ENCODE measurements at places on chromosomes 2 and 18.

DNA sequence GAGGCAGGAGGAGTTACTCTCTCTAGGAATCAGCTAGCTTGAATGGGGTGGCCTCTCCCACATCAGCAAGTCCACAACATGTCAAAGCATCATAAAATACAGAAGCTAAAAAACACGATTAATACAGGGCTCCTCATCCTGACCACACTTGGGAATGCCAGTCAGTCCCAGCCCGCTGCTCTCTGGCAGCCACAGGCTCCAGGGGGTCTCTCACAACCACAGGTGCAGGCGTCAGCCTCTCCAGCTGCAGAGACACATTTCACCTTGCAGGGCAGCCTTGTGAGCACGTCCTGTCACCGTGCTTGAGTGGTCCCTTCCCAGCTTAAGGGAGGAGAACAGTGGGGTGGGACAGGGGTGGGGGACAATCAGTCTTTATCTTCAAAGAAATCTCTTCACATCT lies 137.4 kb upstream of the SH3BP4 start:
- DNase-seq = no peak

DNA sequence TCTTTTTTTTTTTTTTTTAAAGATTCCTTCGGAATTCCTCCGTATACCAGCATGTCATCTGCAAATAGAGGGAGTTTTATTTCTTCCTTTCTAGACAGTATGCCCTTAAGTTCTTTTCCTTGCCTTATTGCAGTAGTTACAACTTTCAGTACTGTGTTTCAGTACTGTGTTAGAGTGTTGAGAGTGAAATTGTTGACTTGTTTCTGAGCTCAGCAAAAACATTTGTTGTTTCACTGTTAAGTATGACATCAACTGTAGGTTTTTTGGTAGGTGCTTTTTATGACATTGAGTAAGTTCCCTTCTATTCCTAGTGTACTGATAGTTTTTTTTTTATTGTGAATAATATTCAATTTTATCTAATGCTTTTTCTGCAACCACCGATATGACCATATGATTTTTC lies 43.9 kb downstream of the ACVR2A start:
- DNase-seq = no peak

DNA sequence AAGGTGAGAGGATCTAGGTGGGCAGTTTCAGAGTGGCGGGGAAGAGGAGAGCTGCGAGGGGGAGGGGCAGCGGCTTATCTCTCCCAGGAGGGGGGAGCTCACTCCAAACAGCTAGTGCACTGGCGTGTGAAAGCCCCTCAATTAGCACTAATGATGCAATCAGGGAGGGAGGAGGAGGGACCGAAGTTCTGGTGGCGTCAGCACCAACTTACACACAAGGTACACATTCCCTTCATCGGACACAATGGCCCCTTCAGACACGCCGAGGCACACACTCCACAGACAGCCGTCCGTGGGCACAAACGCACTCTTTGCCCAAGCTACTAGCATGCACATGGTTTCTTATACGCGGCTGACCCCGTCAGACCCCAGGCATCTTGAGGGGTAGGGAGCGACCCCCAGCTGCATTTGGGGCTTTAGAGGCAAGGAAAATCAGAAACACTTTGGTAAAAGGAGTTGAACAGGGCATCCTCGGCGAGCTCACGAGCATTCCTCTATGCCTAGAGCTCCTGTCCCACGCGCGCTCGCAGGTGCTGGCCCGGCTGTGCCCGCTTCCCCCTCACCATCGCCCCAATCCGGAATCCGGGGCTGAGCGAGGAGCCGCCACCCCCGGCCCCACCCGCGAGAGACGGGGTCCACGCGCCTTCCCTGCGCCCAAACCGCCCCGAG lies 868 bp upstream of the PKDCC start:
- DNase-seq = no peak

- no peak for DNase-seq
Measured at GRCh38 chr2:208827549-208828221, 421.1 kb downstream of the PTH2R start.

DNA sequence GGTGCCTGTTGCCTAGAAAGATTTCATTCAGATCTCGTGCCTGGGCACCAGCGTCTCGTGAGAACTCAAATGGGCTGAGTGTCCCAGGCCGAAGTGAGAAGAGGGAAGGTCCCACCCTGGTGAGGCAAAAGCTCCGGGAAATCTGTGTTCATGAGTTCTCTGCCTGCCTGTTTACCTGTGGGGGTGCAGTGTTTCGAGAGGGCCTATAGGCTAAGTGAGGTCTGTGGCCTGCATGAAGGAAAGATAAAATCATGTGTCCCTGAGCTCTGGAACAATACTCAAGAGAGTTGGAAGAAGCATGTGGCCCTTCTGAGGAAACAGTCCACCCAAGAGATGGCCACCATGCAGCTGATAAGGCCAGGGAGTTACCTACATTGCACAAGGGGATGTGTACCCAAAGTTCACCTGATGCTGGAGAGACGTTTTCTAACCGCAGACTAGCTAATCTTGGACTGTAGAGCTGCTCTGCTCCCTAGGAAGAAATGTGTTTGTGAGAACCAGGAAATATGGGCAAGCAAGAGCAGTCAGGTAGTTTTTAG lies 63.5 kb upstream of the ST3GAL5 start:
- no peak for DNase-seq

DNA sequence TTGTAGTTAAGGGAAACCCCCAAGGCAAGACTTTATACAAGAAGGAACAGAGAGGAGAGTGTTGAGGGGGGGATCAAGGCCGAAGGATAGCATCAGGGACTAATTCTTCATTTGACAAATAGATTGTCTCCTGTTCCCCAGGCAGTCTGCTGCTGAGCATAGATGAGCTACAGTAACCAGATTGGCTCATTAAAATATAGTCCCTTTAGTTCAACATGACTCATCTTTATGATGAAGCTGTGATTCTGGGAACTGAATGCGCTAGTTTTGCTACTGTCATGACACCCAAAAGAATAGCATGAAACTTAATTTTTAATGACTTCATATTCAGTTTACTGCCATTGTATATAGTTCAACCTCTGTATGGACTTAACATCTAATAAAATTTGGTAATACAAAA lies 35.5 kb downstream of the TMEFF2 start:
- DNase-seq = no peak

Measured in Kasumi-1 (cell line).